Lower leg skin (tissue), 4 donors: ENCODE measurements at places on chromosomes 16 and 17. TPM values are rescaled to one million over a fixed set of nuclear protein-coding genes. Genes with fewer than 3 reads are reported as not detected.

DNA sequence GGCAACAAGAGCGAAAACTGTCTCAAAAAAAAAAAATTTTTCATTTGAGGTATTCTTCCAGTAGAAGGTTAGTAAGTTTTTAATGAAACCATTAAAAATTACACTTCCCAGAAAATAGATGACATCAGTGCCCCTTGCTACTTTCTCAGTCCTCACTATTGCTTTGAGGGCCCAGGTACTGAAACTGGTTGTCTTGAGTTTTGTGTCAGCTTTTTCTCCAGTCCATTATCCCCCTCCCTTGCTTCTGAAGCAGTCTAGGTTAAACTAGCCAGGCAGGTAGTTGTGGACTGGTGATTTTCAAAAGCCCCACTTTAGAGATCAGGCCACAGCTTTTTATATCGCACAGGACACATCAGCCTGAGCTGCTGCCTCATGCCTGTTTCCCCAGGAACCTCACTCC, 10.9 kb downstream of the SMCR8 start:
- no peak for DNase-seq

DNA sequence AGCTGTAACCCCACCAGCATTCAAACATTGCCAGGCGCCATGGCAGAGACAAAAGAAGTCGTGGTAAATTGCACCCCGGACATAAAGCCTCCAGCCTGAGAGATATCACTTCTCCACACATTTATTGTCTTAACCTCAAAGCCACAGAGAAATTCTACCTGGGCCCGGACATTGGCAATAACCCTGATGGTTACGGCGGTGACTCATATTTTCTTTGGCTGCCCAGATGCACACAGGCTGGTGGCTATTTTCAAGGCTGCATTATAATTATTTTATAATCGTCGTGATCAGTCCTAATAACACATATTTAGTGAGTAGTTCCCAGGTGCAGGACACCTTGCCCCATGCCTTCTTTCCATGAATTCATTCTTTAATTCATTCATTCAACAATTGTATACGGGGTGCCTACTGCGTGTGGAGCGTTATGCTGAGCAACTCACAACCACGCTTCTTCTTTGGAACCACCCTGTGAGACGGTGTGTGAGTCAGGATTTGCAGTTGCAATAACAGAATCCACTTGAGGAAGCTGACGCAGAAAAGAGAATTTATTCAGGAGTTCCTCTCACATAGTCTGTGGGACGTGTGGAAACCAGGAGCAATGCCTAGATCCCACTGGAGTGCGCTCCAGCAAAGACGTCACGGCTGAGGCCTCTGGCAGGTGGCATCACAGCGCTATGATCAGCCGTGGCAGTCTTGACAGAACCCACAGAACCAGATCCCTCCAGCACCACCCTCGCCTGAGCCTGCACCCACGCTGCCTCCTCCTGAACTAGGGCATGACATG, 245.7 kb downstream of the FOXL1 start:
- DNase-seq: peak; percentile 82

DNA sequence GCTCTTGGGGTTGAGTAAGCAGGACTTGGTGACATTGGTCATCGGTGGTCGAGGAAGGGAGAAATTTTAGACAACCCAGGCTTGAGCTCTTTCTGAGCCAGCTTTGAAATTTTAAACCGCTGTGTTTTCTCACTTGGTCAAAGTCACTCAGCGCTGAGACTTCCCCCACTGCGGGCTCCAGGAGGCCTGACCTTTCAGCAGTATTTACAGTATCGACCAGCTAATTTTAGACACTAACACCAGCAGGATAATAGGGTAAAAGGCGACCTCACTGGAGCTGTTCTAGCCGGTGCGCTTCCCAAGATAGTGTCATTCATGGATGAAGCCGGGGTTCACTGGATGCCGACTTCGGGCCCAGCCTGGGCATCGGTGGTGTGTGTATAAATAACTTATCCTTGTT, 29.7 kb upstream of the WSCD1 start:
- no peak for DNase-seq

DNA sequence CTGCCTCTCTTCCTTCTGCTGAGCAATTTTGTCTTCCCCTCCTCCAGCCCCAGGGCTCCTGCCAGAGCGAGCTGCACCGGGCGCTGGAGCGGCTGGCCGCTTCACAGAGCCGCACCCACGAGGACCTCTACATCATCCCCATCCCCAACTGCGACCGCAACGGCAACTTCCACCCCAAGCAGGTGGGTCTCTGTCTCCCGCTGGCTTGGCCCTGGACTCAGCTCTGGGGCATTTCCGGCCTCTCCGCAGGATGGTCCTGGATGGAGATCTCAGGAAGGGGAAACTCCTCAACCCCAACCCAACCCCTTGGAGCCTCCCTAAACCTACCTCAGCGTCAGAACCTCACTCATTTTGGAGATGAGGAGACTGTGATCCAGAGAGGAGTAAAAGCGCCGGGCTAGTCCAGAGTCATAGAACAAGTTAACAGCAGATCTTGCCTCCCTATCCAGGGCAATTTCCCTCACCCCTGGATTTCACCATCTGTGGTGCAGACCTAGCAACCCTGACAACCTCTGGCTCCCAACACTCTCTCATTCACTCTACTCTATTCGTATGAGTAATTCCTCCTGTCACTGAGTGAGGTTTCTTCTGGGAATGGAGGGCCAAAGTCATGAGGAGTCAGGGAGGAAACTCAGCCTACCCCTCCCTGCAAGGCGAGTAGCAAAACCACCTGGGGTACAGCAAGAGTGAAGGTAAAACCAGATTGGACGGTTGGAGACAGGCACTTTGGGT, 10.8 kb downstream of the IGFBP4 start:
- no peak for DNase-seq

- no peak for DNase-seq
Observed at GRCh38 chr17:82667668-82668000, 19.4 kb upstream of the WDR45B start.

DNA sequence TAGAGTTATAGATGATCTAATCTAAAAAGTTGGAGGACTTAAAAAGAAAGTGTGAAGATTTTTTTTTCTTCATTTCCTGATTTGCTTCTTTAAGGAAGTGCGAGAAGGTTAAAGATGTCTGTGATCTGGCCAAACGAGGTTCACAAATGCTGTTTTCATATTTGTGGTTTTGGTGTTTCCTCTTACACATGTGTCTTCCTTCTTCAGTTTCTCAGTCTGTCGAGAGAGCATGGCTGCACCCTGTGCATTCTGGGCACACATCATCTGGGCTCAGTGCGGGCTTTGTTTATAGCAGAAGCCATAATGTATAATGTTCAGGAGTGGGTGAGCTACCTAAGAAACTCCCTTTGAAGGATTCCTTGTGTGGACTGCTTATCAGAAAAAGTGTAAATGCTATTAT, 260.4 kb upstream of the TBX2 start:
- DNase-seq: no peak

DNA sequence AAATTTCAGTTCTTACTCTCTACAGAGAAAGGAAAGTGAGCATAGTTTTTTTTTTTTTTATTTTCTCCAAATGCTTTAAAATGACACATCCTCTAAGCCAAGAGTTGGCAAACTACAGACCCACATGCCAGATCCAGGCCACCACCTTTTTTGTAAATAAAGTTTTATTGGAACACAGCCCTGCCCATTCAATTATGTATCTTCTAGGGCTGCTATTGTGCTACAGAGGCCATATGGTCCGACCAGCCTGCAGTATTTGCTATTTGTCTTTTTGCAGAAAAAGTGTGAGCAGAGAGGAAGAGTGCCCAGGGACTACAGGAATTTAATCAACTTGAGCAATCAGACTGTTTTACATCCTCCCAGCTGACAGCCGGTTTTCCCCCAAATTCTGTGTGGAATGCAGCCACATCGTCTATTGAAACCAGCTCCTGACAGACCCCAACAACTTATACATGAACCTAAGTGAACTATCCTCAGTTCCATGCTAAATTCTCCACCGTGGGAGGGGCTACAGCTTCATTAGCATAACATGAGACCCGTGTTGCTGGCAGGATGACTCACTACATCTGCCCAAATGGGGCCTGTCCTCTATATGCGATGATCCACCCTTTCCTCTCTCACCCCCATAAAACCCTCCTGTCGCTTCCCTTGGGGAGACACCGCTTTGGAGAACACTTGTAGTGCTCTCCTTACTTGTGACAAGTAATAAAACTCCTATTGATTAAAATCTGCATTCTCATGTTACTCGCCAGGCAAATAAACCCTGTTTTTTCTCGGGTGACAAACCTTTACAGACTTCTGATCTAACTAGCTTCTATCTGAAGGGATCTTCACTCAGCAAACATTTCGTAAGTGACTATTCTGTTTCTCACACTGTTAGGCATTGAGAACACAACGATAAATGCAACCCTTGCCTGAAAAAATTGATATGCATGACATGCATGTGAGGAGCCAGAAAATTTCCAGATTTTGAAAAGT, 149.4 kb upstream of the HS3ST3A1 start:
- DNase-seq: no peak

- peak; percentile 90 for DNase-seq
Observed at GRCh38 chr17:17236295-17237025, 508 bp downstream of the FLCN start.

DNA sequence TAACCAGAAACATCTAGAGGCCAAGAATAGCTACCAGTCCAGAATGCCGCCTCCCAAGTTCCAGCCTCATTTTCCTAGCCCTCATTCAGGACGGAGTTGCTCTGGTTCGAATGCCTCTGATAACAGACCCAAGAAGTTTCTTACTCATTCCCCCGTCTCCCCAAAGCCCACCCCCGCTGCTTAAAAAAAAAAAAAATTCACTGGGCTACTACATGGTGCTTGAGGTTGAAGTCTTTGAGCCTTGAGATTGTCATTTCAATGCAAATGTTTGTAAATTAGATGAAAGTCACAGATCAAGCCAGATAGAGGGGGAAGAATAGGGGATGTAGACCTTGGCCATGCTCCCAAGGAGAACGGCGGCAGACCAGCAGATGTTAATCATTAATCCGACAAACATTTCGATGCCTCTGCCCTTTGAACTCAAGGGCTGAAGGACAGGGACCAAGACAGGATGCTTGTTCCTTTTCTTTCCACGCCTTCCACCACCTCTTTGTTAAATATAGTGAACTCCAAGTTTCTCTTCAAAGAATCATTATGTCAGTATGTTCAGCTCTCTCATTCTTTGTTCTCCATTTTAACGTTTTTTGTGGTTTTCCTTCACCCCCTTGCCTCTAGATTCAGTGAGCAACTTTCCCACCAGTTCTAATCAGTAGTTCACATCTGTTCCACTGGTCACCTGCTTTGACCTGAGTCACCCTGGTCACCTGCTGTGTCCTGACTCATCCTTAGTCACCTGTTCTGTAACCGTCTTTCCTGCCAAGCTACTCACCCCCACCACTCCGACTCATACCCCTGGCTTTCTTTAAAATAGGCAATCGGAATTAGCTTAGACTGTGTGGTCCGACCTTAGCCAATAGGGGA, 190.3 kb downstream of the CPPED1 start:
- DNase-seq: no peak

- no peak for DNase-seq
Observed at GRCh38 chr17:33292981-33293867, at the start of gene ASIC2. Gene ASIC2, minus strand, starts transcription at chr17:33293295.

- no peak for DNase-seq
Observed at GRCh38 chr17:41553176-41553575, 18.7 kb downstream of the KRT9 start.

DNA sequence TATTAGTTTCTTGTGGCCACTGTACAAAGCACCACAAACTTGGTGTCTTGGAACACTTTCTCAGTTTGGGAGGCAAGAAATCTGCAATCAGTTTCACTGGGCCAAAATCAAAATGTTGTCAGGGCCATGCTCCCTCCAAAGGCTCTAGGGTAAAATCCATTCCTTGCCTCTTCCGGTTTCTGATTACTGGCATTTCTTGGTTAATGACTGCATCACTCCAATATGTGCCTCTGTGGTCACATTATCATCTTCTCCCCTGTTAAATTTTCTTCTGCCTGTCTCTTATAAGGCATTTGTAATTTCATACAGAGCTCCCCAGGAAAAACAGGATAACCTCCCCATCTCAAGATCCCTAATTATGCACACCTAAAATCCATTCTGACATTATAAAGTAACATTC, 34.8 kb downstream of the ZNF287 start:
- DNase-seq: no peak

Gene SOST
- 0.49 TPM for total RNA-seq

Gene CCDC92B
- 0.13 TPM for total RNA-seq

Gene HS3ST6
- 103 TPM for total RNA-seq

Gene VPS9D1
- total RNA-seq: 6.4 TPM

Gene CRISPLD2
- total RNA-seq: 105 TPM
